ENCODE measurements at places on chromosomes 11 and 22.

DNA sequence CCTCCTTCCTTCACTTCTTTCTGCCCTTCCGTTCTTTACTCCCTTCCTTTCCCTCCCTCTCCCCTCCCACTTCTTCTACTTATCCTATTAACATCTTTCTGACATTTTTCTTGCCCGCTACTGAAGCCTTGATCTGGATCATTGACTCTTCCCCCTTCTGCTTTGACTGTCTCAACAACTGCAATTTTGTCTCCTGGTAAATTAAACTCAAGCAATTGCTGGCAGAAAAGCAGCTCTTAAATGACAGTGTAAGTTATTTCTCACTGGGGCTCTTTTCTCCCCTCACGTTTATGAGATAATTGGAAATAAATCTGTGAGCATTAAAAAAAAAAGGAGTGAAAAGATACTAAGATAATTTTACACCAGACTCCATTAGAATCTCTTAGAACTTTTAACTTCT lies 120.0 kb downstream of the SLC17A6 start:
- DNase-seq = no peak

- no peak for DNase-seq
Measured at GRCh38 chr22:29256606-29257325, 11.0 kb downstream of the RHBDD3 start.

GRCh38 chr22:44084044-44084772 lies 60.1 kb downstream of the PARVB start:
- no peak for DNase-seq

GRCh38 chr11:61034111-61034510 lies 62.6 kb downstream of the CD6 start:
- no peak for DNase-seq

GRCh38 chr11:111642542-111642941 lies 40.3 kb downstream of the SIK2 start:
- no peak for DNase-seq

DNA sequence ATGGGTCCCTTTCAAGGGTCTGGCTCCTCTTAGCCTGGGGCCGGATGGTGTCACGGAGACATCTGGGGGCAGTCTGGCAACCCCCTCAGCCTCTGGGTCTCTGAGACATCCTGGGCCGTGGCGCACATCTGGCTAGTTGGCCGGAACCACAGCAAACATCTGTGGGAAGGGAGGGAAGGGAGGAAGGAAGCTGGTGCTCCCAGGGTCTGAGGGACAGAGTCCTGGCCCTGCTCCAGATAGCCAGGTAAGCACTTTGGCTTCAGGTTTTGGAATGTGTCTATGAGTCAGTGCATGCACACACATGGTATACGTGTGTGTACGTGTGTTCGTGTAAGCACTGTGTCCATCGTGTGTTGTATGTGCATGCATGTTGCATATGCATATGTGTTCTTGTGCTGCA lies 225.1 kb downstream of the MN1 start:
- DNase-seq = no peak

- no peak for DNase-seq
Measured at GRCh38 chr11:85299258-85299942, 327.7 kb downstream of the DLG2 start.

All from bone marrow (tissue), 2 donors.